ENCODE measurements at places on chromosomes 12 and 14.

DNA sequence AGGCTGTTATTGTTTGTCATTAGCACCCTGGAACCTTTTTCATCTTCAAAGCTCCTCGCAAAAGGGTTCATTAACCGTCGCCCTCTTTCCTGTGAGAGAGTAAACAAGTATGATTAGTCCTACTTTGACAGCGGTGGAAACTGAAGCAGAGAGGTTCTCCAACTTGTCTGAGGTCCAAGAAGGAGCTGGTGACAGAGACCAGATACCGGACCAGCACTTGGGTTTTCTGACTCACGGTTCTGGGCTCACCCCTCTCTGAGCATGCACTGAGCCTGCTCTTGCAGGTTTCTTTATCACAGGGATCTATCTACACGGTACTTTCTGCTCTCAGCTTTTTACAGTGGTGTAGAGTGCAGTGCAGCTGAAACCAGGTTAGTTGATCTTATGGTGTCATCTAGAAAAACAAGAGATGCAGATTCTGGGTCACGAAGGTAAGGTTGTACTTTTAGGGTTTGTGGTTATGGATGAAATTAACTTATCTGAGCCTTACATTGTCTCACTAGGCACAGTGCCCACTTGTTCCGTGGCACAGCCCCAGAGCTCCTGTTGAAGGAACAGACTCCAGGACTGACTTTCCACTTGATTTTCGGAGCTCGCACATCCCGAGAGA, 62.1 kb downstream of the PPP2R5C start:
- peak; percentile 60 for DNase-seq

- no peak for DNase-seq
Measured at GRCh38 chr14:42671636-42672035, 1065.0 kb downstream of the LRFN5 start.

DNA sequence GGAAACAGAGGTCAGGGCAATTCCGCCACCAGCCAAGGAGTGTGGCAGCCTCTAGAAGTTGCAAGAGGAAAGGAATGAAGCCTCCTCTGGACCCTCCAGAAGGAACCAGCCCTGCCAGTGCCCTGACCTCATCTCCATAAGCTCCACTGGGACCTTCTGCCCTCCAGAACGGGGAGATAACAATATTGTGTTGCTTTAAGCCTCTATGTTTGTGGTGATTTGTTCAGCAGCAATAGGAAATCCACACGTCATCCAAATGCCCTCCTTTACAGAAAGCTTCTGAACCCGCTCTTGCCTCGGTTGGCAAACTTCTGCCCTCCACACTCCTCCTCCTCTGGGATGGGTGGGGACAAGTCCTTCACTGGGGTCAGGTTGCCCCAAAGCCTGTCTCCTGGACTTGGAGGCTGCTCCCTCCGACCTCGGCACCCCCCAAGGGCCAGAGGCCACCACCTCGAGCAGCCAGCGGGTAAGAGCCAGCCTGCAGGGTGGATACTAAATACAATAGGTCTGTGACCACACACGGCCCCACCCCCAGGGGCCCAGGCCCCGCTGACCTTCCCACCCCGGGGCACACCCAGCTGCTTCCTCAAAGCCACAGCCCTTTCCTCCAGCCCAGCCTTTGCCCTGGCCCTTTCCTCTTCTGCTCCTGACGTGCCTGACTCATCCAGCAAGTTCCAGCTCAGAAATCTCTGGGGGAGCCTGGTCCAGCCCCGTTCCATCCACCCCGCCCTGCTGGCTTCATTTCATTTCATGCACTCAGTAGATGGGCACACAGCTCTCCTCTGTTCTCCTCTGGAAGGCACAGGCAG, 58.7 kb upstream of the NCOR2 start:
- no peak for DNase-seq

DNA sequence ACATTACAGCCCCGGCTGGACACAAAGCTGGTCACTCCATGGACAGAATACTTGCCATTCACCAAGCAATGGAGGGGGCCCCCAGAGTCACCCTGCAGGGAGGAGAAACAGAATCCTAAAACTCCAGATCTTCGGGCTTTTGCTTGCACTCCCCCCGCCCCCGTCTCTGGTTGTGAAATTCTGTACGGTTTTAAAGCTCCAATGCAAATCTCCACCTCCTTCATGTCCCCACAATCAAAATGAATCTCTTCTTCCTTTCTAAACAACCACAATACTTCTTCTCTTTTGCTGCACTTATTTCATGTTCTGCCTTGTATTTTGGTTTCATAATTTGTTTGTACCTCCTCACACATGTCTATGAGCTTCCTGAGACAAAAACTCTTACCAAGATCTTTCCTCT, 5.8 kb upstream of the BIN2 start:
- no peak for DNase-seq

- no peak for DNase-seq
Measured at GRCh38 chr12:110739894-110740293, 2.8 kb downstream of the PPP1CC start.

DNA sequence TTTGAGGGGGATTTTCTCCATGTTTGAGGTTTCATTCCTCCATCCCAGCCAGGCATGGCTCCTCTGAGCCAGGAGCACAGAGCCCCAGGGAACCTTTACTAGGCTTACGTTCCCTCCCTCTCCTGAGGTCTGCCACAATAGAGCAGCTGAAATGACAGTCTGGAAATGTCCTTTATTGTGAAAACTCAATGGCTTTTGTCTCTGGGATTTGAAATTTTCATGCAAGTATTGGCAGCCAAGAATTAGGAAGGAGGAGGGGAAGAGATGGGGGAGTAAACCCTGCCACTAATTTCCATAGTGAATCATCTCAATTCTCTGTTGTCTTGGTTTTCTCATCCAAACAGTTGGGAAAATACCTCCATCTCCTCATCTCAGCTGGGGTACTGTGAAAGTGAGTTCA, 2.6 kb upstream of the PLEKHG3 start:
- no peak for DNase-seq

DNA sequence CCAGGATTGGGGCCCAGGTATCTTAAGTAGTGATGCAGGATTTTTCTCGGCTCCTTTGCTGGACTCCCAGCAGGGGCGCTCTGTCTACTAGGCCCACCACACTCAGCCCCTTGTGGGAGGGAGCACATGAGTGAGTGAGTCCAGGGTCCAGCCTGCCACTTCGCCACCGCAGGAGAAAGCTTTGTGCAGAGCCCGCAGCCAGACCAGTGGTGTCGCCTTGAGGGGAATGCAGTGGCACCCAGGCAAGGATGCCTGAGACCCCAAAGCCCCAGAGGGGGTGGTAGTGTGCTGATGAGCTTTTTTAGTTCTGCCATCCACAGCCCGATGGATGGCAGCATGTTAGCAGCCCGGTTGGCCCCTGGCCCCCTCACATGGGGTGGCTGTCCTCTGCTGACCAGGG, 5.4 kb upstream of the MRPS35 start:
- DNase-seq: no peak

DNA sequence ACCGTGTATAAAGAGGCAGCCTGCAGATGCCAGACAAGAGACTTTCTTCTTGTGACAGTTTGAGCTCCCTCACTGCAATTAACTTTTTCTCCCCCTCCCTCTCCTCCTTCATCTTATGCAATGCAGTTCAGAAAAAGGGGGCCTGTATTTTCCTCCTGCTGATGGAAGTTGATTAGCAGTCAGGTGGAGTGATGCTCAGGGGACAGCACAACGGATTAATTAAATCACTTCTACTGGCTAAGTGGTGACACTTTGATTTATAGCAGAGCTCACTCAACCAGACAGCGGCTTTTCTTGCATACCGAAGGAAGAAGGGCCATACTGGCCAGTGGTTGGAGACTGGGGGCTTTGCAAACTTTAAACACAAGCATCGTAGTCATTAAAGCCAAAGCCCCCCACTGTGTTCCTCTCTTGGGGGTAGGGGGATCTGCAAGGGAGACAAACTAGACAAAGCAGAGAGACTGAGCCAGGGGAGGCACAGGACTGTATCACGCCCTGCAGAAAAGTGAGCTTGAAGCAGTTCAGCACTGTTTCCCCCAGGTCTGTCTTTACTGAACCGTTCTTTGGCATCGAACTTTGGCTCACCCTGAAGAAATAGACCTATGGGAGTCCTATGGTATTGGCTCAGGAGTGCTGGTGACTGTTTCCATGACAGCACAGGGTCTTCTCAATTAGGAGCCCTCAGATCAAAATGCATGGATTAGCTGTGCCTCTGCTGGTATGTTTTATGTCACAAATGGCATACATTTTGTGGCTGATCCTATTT, 47.7 kb downstream of the SPRING1 start:
- peak; percentile 20 for DNase-seq

- DNase-seq: peak; percentile 93
Measured at GRCh38 chr14:69574263-69574953, at the start of gene CCDC177. Gene CCDC177 (minus strand): TSS chr14:69574871. CDS start chr14:69573622, 1,249 bp downstream.

DNA sequence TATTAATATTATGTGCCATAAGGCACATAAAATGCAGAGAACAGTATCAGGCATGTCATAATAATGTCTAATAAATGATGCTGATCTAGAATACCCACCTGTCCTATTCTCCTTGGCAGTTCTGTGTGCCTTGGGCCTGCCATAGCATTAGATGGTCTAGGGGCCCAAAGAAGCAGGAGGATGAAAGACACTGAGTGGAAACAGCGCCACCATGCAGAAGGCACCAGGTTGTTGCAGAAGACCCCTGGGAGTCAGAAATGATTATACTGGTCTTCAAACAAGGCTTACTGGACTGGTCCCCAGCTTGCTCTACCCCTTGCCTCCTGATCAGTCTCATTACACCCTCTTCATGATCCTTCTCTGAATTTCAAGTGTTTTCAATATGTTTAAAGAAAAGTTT, 353.3 kb downstream of the GRIN2B start:
- DNase-seq: no peak
